ENCODE measurements at places on chromosomes 7 and 10.

DNA sequence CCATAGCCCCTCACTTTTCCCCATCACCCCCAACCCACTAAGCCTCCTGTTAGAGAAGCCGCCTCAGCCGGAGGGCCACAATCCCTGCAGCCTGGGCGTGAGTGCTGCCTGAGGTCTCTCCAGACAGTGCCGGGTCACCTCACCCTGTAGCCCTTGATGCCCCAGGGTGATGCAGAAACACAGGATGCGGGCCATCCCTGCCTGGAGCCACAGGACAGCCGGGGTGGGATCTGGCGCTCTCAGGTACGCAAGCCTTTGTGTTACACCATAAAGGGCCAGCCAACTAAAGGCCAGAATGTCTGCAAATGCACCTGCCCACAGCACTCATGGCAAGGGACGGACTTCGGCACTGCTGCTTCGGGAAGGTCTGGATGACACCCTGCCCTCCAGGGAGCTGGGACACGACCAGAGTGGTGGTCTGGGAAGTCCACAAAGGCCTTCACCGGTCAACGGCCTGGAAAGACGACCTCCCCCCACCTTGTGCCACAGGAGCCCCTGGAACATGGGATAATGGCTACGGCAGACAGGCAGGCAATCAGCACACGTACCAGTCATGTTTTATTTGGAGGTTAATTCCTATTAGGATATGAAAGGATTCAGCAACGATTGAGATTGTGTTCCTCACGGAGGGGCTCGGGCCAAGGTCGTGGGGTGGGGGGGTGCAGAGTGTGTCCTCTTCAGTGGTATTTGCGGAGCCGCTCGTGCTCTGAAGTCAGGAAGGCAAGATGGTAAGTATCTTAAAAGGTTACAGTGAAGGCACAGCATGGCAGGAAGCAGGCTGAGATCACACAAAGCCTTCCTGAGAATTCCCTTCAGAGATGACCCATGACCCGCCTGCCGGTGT is 8.1 kb downstream of the ATP5MF start:
- no peak for DNase-seq

- DNase-seq = no peak
Observed at GRCh38 chr7:121061677-121062582, 73.4 kb downstream of the CPED1 start.

DNA sequence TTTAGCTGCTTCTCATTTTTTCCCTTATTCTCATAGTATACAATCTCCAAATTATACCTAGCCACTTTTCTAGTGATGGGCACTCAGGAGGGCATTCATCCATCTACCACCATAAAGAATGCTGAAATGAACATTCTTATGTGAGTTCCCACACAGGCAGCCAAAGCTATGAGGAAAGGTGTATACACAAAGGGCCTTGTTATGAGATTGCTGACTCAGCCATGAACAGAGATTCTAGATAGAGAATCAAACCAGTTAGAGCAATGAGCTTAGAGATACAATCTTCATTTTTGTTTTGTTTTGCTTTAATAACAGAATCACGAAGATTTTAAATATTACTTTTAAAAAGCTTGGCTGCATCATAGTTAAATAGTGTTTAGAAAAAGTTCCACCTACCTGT is 54.8 kb upstream of the TNKS2 start:
- DNase-seq = no peak

DNA sequence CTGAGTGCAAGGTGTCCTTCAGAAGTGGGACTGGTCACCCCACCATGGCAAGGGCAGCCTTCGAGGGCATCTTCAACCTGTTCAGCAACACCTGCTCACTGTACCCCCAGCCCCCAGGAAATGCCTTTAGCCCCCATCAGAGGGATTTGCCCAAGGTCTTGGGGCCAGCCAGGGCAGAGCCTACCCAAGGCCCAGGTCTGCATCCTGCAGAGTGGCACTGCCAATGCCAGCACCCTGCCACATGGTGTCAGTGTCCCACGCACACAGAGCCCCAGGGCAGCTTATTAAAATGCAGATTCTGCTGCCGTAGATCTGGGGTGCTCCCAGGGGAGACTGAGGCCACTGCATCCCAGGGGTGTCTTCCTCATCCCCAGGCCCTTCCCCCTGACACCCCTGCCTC is 106.2 kb upstream of the KCTD7 start:
- peak; percentile 50 for DNase-seq
